ENCODE measurements at places on chromosomes 6 and 20.

GRCh38 chr6:112038268-112038667 is 15.6 kb upstream of the CCN6 start:
- no peak for DNase-seq

GRCh38 chr20:52446421-52447224 is 255.0 kb upstream of the ZFP64 start:
- DNase-seq, result no peak

DNA sequence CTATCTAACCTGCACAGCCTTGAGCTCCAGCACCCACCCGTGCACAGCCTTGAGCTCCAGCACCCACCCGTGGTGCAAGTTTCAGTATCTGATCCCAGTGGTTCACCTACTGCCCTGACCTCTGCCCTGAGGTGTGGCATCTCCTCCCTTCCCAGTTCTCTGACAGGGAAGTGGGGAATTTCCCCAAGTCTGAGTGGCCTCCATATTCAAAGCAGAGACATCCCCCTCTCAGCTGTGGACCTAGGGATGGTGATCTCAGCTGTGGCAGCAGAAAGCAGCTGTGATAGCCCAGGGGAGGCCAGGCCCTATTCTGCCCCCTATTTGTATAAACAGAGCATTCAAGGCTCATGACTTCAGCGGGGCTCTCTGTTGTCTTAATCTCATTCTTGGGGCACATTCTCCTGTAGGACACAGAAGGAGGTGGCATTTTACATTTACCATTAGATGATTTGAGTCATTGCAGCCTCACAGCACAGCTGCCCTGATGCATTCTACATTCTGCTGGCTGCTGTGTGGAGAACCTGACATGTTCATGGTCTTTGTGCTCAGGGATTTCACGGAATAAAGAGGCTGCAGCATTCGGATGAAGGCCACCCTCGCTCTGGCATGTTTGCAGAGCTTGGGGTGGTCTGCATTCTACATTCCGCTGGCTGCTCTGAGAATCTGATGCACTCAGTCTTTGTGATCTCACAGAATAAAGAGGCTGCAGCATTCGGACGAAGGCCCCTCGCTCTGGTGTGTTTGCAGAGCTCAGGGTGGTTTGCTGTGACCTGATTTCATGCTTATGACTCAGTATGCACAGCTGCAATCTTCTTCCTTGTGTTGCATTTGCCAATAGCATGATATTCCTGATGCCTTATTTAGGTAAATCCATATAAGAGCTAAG is 16.9 kb downstream of the GPR31 start:
- no peak for DNase-seq

GRCh38 chr6:5471044-5471443 is 209.7 kb downstream of the FARS2 start:
- DNase-seq, result peak; percentile 76

DNA sequence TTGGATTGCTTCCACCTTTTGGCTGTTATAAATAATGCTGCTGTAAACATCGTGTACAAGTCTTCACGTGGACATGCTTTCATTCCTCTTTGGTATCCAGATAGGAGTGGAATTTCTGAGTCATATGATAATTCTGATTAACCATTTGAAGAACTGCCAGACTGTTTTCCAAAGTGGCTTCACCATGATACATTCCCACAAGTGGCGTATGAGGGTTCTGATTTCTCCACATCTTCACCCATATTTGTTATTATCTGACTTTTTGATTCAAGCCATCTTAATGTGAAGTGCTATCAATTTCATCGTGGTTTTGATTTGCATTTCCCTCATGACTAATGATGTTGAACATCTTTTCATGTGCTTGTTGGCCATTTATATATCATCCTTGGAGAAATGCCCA is 2.9 kb upstream of the SNRPB start:
- DNase-seq, result no peak

GRCh38 chr6:49549691-49550491 is 577 bp upstream of the C6orf141 start:
- DNase-seq, result no peak
